ENCODE measurements at places on chromosomes 1 and 21.

GRCh38 chr1:17689011-17689410 is 66.1 kb upstream of the ACTL8 start:
- no peak for DNase-seq

DNA sequence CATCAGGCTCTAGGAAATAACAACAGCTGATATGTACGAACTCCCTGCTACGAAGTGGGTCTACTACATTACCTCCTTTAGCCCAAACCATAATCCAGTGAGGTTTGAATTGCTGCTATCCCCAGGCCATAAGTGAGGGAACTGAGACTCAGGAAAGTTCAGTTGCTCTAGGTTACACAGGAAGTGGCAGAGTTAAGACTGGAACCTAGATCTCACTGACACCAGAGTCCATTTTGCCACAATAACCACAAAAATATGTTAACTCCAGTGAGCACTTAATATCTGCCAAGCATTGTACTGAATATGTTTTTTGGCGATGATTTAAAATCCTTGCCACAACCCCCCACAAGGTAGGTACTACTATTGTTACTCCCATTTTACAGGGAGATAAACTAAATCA is 8.9 kb upstream of the TADA1 start:
- no peak for DNase-seq

DNA sequence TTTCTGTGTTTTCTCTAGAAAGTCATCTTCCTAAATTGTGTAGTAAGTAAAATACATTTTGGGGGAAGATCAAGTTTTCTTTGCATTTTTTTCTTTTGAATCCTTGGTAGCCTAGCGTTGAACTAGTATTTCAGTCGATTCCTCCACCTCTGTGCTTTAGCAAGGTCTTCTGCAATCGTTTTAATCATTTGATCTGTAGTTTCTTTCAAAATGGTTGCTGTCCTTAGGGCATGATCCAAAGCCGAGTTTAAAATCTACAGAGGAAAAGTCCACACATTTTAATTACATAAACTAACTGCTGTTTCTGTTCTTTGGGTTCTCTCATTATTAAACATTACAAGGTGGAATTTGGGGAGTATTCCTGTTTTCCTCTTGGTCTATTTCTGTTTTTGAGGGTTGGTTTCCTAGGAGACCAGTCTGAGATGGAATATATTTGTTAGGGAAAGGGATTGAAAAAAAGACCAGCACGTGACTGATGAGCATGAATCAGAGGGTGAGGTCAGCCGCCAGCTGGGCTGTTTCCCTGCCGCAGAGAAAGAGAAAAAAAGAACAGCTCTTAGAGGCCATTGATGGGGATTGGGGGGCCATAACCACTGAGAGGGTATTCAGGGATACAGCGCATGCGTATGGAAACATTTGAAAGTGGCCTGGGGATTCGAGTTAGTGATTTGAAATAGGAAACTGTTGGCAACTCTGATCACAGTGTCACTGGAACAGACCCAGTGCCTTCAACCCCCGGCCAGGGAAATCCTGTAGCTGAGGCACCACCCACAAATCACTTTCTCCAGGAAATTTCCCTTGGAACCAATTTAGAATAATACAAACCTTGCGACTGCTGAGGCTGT is 40.6 kb downstream of the AKNAD1 start:
- DNase-seq, result no peak

DNA sequence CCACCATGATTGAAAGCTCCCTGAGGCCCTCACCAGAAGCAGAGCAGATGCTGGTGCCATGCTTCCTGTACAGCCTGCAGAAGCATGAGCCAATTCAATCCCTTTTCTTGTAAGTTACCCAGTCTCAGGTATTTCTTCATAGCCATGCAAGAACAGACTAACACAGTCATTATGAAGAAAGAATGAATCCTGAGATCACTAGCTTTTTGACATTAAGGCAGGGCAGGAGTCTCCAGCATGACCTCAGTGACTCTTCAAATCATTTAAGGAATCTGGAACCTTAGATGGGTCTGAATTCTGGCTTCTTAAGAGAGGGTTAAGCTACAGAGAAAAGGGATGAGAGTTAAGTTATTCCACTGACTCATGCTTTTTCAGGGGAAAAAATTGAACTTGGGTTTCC is 79.0 kb downstream of the PTPN14 start:
- no peak for DNase-seq

GRCh38 chr1:42047508-42047880 is 105.7 kb upstream of the GUCA2B start:
- no peak for DNase-seq

- no peak for DNase-seq
These were observed 3.3 kb downstream of the LRRC38 start for GRCh38 chr1:13510499-13510898.

- DNase-seq, result no peak
These were observed 123.8 kb upstream of the IVNS1ABP start for GRCh38 chr1:185440877-185441276.

GRCh38 chr1:27489501-27489972 is 430 bp downstream of the WASF2 start:
- DNase-seq, result no peak

DNA sequence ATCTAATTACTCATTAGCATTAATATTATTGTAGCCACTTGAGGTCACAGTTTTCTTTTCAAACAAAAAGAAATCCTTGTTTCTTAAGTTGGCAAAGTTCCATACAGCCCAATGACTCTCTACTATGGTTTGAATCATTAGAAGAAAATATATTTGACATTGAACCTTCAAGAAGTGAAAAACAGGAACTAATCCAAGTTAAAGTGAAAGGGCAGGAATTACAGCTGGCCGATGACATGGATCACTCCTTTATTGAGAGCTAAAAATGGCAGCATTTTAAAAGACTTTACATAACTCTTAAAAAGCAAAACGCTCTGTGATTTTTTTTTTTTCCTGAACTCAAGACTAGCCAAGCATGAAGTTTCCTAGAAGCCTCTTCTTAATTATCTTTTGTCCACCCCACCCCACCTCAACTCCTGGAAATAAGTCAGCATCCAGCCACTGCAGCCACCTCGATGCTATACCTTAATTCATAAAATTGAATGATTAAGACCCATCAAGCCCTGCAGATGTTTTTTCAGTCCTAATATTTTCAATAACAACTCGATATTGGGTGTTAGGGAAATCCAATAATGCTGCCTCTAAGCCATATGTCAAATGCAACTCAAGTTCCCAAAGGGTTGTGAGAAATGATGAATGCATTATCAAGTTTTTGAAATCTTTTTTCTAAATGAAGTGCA is 323.1 kb downstream of the HHIPL2 start:
- DNase-seq, result no peak

- no peak for DNase-seq
These were observed 138.4 kb upstream of the TIAM1 start for GRCh38 chr21:31482460-31482859.

DNA sequence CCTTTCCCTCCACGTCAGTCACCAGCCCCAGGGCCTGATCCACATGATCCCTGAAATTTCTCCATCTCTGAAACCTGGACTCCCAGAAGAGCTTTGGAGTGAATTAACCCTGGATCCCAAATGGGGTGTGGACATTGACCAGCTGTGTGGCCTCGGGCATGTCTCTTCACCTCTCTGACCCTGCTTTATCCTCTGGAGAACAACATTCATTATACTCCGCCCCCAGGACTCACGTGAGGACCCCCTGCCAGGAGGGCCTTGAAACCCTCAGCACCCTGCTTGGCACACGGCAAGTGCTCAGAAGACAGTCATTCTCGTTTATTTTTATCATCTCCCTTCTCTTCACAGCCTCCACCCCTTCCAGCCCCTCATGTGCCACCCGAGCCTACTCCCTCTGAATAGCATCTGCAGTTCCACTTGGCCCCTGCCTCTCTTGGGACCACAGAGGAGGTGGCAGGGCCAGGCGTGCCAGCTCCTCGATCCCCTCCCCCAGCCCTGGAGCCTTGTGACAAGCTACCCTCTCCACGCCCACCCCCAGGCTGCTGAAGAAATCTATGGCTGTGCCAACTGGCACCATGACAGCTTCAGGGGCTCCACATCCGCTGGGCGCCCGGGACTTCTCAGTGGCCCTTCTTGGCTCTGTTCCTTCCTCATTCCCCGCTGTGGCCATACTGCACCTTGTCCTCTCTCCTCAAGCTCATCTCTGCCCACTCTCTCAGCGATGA is 18.0 kb downstream of the ADGRB2 start:
- no peak for DNase-seq

DNA sequence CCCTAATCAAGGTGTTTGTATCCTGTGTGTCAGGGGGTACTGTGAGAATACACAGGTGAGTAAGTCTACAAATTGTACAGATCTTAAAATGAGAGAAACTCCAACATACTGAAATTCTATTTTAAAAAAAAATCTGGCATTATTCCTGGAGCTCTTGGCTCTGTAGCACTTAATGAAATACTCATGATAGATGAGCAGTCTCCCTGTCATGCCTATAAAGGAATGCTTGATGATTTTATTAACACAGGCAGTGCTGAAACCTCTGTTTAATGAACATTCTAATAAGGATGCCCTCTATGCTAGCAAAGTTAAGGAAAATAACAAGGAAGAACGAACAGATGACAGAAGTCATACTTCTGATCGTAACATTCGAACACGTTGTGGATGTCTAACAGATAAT is 233.9 kb upstream of the NEGR1 start:
- no peak for DNase-seq

DNA sequence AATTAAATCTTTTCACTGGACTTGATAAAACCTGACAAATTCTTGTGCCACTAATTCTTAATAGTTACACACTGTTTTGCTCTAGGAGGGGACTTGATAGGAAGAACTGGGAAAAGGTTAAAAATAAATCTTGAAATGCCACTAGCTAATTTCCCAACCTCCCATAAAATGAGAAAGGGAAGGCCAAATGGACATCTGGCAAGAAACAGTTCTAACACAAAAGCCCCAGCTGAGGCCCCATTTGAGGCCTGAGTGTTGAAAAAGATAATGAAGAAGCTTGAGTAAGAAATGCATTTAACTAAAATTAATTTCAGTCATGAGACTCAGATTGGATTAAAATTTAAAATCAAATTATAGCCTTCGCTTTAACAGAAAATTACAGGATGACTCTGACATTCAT is 11.2 kb upstream of the RAP1GAP start:
- DNase-seq, result no peak

DNA sequence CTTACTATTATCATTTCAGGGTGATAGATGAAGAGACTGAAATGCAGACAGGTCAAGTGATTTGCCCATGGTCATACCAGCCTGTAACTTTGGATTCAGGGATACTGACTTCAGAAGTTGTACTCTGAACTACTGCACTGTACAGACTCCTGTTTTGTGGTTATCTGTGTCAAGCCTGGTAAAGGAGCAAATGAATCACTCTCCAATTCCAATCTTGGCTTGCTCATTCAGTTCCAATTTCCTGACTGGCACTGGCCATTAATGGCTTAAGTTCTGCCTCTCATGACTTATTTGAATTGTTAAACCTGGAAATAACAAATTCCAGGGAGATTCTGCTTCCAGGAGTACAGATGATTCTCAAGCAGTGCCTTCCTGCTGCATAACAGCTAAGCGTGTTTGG is 45.4 kb upstream of the PLD5 start:
- no peak for DNase-seq

GRCh38 chr1:160121388-160121787 is 5.8 kb downstream of the ATP1A2 start:
- DNase-seq, result no peak

- no peak for DNase-seq
These were observed 97.6 kb downstream of the NAV1 start for GRCh38 chr1:201636510-201636971.

DNA sequence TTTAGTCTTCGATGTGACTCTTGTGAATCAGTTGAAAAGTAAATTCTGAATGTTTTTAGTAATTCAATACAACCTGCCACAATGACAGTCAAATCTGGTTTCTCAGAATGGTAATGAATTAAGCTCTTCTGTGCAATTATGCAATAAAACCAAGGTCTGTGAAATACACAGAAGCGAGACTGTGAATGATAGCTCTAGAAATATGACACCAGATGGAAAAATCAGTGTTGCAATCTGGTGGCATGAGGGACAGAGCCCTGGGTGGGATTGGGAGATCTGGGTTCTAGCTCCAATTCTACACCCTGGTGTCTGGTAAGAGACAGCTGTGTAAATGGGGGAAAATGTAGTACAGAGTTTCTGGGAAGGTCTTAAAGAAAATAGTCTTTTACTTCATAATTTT is 586.4 kb upstream of the ZRANB2 start:
- no peak for DNase-seq

Measured in GM12891 (cell line).